Stimulated activated CD8-positive, alpha-beta memory T cell treated with anti-CD3 and anti-CD28 coated beads, Interleukin-15, amount 100 ng/mL, for 24 hours (primary cell): ENCODE measurements at places on chromosomes 11 and 22.

GRCh38 chr11:11486002-11486401 is 133.0 kb upstream of the CSNK2A3 start:
- no peak for DNase-seq

- DNase-seq, result no peak
These were observed 66.0 kb downstream of the KCNQ1 start for GRCh38 chr11:2510626-2511402.

DNA sequence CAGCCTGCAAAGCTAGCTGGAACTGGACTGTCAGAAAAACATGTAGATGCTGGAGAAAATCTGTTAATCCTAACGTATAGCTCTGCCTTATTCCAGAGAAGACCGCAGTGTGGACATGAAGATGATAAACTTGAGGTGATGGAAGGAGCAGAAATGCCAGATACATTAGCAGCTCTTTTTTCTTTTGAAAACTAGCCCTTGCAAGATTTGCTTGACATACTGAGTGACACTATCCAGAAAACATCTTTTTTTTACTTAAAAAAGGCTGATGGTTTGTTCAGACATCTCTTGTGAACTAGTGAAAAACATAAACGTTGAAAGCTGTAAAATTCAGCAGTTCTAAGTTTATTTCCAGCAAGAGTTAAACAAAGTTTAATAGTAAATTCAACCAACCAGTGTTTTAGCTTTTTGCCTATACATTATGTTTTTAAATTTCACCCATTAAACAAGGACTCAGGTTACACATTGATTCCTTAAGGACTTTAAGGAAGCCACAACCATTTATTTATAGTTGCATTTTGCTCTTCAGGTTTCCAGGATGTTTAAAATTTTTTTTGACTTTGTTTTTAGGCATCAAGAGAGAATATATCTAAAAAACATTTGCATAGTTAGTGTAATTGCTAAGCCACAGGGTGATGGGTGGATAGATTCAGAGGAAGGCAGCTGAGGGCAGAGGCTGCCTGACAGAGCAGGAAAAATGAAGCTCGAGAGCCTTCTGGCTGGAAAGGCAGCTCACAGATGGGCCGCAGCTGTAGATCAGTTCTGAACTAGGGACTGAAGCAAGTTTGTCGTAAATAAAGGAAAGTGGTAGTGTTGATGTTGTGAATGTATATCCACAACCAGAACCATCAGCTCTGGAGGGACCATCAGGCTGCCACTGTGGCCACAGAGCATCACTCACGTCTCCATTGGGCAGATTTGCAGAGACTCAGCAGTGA is 9.5 kb downstream of the SNAP29 start:
- DNase-seq, result no peak

DNA sequence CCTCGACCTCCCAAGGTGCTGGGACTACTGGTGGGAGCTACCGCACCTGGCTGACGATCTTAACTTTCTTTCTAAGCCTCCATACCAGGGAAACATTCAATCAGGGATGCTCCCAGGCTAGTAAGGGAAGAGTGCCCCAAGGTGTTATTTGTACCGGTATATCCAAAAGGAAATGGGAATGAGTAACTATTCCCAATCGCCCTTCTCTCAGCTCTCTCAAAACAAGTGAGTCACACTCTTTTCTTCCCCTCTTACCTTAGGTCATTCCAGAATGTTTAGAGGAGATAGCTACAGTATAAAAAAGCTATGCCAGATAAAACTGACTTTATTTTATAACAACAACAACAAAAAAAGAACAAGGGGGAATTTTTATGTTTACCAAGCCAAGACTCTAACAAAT is 13.7 kb downstream of the DCDC1 start:
- DNase-seq, result no peak

- no peak for DNase-seq
These were observed 44.5 kb downstream of the RTN4R start for GRCh38 chr22:20223421-20224255.

- DNase-seq, result peak; percentile 20
These were observed 548.5 kb downstream of the BUD13 start for GRCh38 chr11:116224154-116224888.

DNA sequence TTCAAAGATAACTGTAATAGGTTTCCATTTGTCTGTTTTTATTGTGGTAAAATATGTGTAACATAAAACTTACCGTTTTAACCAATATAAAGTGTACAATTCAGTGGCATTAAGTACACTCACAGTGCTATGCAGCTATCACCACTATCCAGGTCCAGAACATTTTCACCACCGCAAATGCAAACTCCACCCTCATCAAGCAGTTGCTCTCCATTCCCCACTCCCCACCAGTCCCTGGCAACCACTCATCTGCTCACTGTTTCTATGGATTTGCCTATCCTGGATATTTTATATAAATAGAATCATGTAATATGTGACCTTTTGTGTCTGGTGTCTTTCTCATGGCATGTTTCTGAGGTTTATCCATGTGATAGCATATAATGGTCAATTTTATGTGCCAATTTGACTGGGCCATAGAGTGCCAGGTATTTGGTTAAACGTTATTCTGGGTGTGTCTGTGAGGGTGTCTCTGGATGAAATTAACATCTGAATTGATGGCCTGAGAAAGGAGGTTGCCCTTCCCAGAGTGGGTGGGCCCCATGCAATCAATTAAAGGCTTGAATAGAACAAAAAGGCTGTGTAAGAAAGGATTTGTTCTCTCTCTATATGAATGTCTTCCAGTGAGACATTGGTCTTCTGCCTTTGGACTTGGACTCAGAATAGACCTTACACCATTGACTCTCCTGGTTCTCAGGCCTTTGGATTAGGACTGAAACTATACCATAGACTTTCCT is 17.2 kb upstream of the SMCO4 start:
- DNase-seq, result no peak

- no peak for DNase-seq
These were observed 78.7 kb upstream of the SUSD2 start for GRCh38 chr22:24102366-24103200.

DNA sequence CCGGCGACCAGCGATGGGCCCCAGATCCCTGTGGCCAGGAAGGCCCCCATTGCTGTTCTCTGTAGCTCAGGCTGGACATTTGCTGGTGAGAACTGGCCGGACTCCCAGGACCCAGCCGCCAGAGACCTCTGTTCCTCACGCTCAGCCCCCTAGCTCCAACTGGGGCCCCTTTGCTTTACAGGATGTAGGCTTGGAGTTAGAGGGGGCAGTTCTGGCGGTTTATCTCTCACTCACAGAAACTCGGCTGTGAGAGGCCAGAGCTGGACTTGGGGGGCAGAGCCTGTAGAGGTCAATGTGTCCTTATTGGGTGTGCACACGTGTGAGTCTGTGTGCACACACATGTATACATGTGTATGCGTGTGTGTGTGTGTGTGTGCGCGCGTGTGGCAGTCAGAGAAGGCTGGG is 502 bp downstream of the SMIM38 start:
- no peak for DNase-seq

DNA sequence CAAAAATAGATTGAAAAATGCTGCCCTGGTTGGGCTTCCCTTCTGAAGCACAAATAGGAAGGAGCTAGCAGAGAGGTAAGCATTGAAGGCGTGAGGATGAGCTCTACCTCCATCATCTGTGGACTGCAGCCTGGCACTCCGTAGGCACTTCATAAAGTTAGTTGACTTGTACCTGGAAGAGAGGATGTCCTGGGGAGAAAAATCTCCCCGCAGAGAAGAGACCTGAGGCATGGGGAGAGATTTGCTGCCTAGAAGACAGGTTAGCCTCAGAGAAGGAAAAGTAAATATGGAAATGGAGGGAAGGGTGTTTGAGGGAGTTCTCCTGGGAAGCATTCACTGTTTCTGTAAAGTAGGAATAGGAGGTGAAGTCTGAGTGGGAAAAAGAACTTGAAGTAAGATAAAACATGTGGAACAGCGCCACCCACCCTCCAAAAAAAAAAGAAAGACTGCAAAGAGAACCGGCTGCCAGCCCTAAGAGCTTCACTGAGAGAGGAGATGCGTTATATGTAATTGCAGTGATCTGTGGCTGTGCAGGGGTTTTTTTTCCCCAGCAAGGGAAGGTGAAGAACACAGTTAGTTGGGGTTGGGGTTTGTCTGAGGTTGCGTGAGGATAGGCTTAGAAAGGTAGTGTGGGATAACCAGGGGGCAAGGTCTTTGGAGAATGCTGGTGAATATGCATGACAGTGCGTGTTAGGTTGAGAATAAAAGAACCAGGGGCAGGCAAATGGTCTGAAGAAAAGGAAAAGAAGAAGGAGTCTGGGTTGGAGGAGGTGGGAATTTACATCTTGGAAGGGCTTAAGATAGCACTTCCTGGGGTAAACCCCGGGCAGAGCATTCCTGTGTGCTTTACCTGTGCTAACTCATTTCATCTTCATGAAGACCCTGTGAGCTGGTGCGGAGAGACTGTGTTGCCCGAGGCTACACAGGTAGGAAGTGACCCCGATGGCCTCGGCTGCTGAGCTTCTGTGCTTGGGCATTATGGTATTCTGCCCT is 16.0 kb downstream of the TNRC6B start:
- no peak for DNase-seq

DNA sequence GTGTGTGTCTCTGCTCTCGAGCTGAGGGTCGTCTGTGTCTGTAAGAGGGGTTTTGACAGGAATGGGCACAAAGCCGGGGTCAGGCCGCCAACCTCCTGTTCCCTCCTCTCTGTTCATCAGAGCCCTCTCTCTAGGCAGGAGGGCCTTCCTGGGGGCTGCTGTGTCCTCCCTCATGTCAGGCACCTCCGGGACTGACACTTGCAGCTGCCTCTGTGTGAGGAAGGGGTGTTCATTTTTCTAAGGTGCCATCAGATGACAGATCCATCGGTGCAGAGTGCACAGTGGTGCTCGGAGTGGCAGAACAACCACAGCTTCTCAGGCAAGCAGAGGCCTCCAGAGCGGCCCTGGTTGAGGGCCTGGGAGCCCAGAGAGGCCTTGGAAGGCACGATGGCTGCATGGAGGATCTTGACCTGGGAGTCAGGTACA is 265.4 kb upstream of the B3GAT1 start:
- DNase-seq, result no peak

DNA sequence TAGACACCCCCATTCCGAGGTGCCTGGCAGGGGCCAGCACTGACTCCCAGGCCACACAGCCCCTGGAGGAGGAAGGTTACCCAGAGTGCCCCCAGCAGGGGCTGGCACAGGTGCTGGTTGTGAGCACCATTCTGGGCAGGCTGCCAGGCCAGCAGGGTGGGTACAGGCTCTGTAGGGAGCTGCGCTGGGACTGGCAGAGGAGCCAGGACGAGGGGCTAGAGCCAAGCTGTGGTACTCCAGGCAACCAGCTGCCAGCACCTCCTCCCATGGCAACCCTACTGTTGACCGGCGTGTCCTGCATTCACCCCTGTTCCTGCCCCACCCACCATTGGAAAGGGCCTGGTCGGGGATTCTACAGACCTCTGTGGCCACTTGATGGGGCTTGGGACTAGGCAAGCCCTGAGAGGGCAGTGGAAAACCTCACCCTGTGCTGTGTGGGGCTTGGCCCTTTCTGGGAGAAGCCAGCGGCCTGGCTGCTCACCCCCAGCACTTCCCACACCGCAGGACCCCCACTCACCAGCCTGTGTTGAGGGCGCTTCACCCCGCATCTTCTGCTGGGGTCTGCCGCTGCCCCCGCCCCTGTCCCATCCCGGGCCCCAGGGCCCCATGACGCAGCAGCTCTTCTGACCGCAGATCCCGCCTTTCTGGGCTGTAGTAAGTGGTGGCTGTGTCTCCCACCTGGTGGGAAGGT is 1.9 kb downstream of the CLDN5 start:
- no peak for DNase-seq

DNA sequence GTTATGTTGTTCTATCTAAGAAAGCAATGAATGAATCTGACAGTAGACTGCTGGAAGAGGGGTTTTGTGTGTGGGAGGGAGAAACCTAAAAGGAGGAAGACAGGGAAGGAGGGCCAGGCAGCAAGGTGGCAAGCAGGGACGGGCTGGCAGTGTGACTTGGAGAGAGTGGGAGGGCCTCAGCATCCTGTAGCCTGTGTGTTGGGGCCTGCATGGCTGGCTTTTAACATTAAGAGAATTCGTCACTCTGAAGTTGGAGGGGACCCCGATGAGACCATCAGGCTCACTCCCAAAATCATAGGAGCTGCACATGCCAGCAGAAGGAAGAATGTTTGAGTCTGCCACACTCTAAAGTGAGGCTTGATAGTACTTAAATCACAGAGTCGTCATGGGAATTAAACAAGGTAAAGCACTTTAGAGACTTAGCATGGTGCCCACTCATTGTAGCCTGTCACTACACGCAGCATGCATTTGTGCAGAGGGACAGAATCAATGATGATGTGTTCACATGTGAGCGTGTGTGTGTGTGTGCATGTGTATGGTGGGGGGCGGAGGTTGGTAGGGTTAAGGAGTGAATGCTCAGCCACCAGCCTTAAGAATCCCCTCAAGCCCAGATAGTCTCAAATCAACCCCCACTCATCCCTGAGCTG is 199.5 kb downstream of the TENM4 start:
- no peak for DNase-seq

- DNase-seq, result no peak
These were observed 31.8 kb upstream of the IGSF22 start for GRCh38 chr11:18757811-18758210.

GRCh38 chr11:3824714-3825472 is 15.9 kb downstream of the RHOG start:
- no peak for DNase-seq

GRCh38 chr11:35304386-35304775 is 115.0 kb downstream of the SLC1A2 start:
- DNase-seq, result no peak

GRCh38 chr22:44667829-44668189 is 34.2 kb upstream of the PRR5 start:
- DNase-seq, result no peak

DNA sequence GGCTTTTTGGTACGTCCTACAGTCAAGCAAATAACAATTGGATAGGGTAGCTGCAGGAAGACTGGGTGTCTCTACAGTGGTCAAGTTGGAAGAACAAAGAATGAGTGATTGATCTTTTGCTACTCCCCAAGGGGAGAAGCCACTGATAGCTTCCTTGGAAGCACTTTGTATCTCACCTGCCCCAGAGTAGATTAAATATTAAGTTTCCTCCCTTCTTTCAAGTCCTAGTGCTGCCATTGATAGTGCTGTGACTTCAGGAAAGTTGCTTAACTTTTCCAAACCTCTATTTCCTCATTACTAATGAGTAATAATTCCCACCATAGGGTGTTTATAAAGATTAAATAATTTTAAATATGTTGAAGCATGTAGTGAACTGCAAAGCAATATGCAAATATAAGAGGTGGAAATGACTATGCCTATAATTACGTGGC is 35.6 kb upstream of the EHF start:
- no peak for DNase-seq

GRCh38 chr22:49753961-49754695 is 73.5 kb downstream of the BRD1 start:
- DNase-seq, result no peak

- DNase-seq, result no peak
These were observed 24.6 kb downstream of the ATG16L2 start for GRCh38 chr11:72838691-72839305.
